SJSA1 (cell line): ENCODE measurements at places on chromosomes 7 and 10. TPM values are rescaled to one million over a fixed set of nuclear protein-coding genes. Genes with fewer than 3 reads are reported as not detected.

The EN2 gene
- total RNA-seq, result 0.11 TPM in 1 of 2 replicates, not detected in the other

The SUN3 gene
- total RNA-seq, result 17.0 and 24.4 TPM in 2 replicates

GRCh38 chr10:52526251-52526823 is 212.3 kb downstream of the DKK1 start:
- DNase-seq, result no peak

The DCLRE1C gene
- 15.9 and 17.2 TPM in 2 replicates for total RNA-seq

DNA sequence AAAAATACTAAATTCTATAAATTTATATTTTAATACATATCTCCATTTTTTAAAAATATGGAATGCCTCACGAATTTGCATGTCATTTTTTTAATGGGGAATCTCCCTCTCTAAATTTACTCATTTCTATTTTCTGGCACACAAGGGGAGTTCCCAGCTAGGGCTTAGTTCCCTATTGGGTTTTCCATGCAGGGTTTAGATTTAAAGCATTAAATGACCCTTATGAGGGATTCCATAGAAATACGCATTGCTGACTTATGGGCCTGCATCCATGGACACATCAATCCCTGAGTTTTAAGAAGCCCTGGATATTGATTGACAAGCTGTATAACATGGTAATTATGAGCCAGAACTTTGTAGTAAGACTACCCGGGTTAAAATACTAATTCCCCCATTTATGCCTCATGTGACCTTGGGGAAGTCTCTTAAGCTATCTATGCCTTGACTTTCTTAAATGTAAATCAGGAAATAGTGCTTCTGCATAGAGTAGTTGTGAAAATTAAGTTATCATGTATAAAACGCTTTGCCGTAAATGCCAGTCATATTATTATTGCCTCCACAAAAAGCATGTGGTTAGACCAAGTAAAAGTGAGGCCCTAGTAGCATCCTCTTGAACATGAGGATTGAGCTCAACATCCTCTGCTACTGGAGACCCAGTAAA is 78.8 kb upstream of the ANKRD1 start:
- DNase-seq, result no peak

The CPN1 gene
- total RNA-seq, result not detected in 2 replicates

DNA sequence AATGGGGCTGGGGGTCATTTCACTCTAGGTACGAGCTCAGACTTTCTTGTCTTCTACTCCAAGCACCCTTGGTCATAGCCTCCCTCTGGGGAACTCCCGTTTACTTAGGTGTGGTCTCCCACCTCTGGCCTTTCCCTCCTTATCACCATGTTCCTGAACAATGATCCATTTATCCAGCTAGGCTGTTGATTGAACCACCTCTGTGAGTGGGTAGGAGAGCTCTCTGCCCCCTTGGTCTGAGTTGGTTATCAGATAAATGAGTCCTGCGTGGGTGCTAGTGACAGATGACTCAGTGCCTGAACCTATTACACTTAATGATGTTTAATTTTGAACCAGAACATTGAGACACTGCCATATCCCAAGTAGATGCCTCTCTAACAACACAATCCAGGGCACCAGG is 9.4 kb downstream of the BLNK start:
- DNase-seq, result no peak

DNA sequence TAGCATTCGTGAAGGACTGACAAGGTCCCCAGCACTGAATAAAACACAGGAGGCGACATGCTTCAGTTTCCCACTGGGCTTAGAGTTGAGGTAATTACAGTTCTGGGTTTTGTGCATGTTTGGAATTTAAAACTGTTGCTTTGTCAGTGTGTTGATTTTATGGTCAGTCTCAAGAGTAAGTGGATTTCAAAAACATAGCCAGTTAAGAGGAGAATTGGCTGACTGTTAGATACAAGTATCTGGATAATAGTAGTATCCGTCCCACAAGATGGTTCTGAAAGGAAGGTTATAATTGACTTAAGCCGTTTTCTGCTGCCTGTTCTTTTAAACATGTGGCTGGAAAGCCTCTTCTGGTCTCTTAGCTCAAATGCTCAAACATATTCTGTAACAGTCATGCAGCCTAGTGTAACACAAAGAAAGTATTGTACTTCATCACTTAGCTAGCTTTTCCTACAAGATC is 170.9 kb downstream of the POLR1F start:
- DNase-seq, result peak; percentile 40

GRCh38 chr7:131931370-131931769 is 374.9 kb upstream of the PODXL start:
- peak; percentile 26 for DNase-seq

DNA sequence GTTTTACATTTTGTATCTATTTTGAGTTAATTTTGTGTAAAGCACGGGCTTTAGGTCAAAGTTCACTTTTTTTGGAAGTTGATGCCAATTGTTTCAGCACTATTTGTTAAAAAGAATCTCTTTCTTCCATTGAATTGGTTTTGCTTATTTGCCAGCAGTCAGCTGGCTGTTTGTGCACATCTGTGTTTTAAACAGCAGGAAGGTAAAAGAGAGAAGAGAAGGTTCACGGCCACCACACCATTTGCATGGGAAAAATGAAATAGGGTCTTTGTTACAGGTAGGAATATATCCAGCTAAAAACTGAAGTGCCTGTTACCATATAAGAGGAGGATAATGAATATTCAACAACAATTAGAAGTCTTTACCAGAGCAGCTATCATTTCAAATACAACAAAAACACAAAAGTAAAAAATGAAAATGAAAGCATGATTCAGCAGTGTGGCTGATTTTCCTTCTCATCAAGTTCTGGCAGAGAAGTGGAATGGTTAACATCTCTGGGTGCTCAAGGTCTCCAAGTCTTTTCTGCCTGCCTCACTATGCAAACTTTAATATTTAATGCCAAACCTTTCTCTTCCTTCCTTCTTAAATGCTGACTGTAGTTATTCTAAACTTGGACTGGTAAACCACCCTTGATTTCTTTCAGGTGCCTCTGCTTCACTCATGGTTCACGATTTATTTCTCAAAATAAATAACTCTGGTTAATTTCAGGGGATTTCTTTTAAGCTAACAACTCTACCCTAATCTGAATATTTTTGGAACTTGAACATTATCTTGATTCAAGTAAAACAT is 841.5 kb downstream of the GRM8 start:
- DNase-seq, result no peak

GRCh38 chr10:126459032-126459831 is 71.0 kb upstream of the ADAM12 start:
- DNase-seq, result no peak

GRCh38 chr7:35508623-35509400 is 186.1 kb downstream of the HERPUD2 start:
- no peak for DNase-seq

The C10orf62 gene
- not detected in 2 replicates for total RNA-seq

- no peak for DNase-seq
These were observed 138.9 kb downstream of the ARHGAP22 start for GRCh38 chr10:48465860-48466521.

GRCh38 chr7:101119876-101120275 is 7.0 kb upstream of the SERPINE1 start:
- no peak for DNase-seq

The CLDN4 gene
- total RNA-seq, result 0.16 TPM in 1 of 2 replicates, not detected in the other

- no peak for DNase-seq
These were observed 68.8 kb downstream of the NRP1 start for GRCh38 chr10:33265621-33266020.

- DNase-seq, result no peak
These were observed 9.1 kb downstream of the SFMBT2 start for GRCh38 chr10:7401782-7402181.

GRCh38 chr7:133409966-133410365 is 157.1 kb downstream of the EXOC4 start:
- no peak for DNase-seq

The CNNM1 gene
- total RNA-seq, result not detected in 2 replicates

The TSPAN13 gene
- 57.9 and 64.3 TPM in 2 replicates for total RNA-seq

The ABCC2 gene
- 0.47 and 1.3 TPM in 2 replicates for total RNA-seq

- DNase-seq, result no peak
These were observed 59.7 kb downstream of the MET start for GRCh38 chr7:116731445-116732335.

DNA sequence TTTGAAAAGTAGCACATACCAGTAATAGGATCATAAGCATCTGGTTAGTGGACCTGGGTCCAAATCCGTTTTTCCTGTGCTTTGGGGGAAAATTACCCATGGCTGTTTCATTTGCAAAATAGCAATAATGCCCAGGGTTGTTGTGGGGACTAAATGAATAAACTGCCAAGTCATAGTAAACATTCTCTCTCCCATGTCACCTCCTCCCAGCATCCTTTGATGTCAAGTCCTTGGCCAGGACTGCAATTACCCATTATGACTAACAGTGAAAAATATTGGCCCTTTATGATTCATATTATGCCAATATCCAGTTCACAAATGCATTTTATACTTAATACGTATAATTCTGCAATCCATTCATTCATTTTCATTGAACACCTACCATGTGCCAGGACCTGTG is 23.0 kb downstream of the TOMM7 start:
- DNase-seq, result no peak

DNA sequence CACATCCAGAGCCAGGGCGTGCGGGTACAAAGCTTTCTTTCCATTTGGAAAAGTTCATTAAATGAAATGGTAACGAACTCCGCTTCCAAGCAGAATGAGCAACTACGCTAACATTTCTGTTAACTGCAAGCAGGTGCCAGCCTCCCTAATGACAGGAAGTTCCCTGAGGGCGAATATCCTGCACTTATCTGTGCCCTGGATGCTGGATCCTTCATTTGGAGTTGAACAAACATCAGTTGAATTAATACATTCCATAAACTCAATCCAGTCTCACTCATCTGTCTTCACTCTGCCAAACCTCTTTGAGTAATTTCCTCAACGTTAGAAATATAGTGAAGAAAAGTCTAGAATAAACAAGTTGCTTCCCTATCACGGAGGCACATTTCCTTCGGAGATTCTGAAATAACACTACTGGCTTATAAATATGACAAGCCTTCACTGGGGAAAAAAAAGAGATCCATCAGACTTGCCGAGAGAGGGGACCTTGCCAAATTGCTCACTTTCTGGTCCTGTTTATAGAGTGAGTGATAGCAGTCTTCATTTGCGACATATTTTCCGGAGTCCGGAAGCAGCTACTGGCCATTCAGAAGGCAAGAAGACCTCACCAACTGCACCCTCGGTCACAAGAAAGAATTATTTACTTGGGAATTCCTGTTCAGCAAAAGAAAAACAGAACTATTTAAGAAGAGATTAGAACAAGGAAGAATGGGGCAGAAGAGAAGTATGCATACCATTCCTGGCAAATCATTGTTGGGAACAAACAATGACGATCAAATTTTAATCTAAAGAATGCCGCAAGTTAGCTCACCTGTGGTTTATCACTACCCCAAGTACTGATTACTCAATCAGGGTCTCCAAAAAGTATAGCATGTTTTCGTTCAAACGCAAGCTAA is 196.4 kb downstream of the FAM107B start:
- DNase-seq, result peak; percentile 69

The LIPJ gene
- not detected in 2 replicates for total RNA-seq

DNA sequence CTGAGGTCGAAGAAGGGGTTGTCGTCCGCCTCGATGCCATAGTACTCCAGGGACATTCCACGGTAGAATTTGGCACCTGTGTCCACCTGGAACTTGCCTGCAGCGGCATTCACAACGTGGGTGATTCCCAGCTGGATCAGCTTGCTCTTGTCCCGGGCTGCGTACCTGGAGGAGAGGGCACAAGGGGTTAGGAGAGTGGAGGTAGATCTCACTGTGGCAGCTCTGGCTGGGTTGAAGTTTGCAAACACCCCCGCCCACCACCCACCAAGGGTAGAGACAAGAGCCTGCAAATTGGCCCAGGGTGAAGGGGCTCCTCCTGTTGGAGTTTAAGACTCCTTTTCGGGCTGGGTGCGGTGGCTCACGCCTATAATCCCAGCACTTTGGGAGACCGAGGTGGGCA is 15.8 kb upstream of the SAMD8 start:
- no peak for DNase-seq

DNA sequence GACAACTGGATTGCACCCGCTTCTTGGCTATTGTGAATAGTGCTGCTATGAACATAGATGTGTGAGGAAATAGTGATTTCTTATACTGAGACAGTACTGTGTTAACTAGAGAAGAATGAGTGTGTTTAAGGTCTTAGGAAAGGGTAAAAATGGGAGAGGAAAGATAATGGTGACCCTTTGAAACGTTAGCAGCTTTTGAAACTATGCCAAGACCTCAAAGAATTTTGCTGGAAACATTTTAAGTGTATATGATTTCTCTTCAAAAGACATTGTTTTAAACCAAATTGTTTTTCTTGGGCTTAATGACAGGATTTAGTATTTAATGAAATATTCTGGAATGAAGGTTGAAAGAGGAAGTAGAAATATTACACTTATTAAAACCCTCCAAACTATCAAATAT is 100.8 kb upstream of the ARHGAP21 start:
- no peak for DNase-seq

GRCh38 chr7:116236020-116236630 is 25.8 kb downstream of the TES start:
- DNase-seq, result peak; percentile 55

GRCh38 chr10:712089-712488 is 22.6 kb upstream of the DIP2C start:
- DNase-seq, result no peak

DNA sequence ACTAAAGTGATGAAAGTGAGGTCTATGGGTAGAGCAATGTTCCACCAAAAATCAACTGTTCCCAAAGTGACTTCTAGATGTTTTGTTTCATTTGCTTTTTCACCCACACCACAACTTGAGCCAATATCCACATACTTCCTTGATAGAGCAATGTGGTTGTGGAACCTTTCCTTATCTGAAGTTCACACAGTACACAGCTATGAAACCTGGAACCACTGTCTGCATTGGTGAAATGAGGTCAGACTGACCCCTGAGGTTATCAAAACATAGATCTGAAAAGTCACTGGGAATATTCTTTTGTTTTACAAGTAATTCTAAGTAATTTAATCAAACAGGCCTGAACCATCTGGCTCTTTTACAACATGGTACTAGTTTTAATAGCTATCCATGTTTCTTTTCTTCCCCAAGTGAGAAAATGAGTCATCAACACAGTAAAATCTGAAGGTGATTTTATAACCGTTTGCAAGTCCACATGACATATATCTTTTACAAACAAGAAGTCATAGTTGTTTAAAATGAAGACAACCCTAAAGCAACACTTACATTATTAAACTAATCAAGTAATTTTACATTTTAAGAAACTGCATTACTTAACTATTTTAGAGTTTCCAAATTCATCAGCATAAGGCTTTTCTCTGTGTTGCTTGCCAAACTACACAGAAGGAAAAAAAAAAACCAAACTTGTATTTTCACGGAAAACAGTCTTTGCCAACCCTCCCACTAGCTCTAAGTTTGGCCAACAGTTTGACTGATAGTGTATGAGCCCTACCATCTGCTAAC is 80.3 kb downstream of the LRRC17 start:
- DNase-seq, result no peak

DNA sequence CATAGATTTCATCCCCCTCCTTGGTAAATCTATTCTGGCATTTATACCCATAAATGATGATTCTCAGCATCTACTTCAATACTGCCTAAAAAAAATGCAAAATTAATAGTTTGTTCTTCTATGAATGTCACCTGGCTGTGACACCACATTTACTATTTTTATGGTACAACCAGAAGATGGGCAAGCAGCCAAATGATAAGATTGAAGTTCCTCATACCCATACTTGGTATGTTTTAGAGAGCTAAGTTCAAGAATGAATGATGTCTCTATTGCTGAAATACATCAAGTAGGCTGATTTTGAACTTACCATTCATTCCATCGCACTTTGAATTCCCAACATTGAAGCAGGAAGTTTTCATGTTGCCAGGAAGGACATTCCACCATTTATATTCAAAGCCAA is 134.2 kb downstream of the ELAPOR2 start:
- DNase-seq, result no peak

- no peak for DNase-seq
These were observed 256.6 kb upstream of the SMIM30 start for GRCh38 chr7:113374955-113375354.
